ENCODE measurements at places on chromosomes 4 and X.
A peak's percentile ranks its signal among the peaks of the same experiment; 100 is the strongest.

DNA sequence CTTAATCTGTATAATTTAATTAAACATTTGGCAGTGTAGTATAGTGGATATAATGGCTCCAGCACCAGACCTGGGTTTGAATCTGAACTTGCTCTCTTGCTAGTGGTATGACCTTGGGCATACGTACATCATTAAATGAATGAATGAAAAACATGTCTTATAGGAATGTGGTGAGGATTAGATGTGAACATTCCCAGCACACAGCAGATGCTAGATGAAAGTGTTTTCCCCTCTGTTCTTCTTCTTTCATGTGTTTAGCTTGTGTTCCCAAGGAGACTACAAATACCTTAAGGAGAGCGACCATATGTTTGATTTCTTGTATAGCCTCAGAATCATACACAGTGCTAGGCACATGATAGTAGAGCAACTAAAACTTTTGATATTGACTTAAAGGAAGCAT, 56.5 kb downstream of the CT47B1 start:
- no peak for DNase-seq

DNA sequence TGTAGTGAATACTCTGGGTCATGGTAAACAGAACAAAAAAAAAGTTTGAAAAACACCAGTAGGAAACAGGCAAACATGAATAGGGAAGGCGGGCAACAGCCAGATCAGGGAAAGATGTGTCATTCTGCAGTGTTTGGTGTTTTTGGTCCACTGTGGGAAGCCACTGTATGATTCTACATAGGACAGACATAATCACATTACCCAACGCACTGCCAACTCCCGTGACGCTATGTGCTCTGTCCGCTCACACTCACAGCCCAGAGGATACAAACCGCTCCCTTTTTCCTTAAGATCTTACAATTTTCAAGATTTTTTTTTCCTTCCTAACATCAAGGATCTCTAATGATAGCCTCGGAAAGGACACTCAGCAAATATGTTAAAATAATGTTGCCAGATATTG, 59.3 kb downstream of the HADH start:
- no peak for DNase-seq

- DNase-seq = peak; percentile 5
These were observed 47.4 kb downstream of the SMIM14 start for GRCh38 chr4:39591290-39591689.

DNA sequence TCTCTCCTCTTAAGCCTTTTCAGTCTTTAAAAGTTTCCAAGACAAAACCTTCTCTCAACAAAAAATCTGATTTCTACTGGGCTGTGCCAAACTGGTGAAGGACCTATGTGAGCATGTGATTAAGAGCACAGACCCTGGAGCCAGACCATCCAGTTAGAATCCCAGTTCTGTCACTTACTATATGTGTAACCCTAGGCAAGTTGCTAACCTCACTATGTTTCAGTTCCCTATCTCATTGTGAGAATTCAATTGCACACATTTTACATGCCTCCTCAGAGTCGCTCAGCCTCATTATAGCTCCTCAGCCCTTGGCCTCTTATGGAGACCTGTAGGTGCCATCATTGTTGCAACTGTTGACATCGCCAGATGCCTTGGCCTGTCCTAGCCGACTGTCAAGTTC, 54.1 kb upstream of the VEGFD start:
- no peak for DNase-seq

GRCh38 chrX:125846271-125846670, 319.8 kb downstream of the DCAF12L2 start:
- no peak for DNase-seq

DNA sequence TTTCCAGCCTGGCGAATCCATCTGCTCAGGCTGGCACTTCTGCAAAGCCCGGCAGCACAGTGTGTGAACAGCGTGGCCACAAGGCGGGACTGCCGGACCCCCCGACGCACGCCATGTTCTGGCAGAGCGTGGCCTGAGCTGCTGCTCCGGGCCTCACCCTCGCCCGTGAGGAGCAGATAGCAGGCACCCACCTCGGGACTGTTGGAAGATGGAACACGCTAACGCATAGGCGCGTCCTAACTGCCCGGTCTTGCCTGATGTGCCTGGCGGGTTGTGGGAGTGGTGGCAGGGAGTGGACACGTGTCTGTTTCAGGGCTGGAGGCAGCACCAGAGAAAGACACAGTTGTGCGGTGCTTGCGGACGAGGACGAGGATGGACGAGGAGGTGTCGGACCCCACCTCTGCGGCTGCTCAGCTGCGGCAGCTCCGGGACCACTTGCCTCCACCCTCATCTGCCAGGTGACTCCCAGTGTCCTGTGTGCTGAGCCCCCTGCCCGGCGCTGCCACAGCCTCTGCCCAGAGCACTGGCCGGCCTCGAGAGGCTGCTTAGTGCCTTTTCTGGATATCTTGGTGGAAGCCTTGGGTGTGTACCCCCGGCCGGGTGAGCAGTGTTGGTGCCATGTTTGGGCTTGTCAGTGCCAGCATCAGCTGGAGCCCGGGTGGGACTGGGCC, 28.2 kb downstream of the UVSSA start:
- no peak for DNase-seq
